ENCODE measurements at places on chromosomes 12 and 14. TPM values are rescaled to one million over a fixed set of nuclear protein-coding genes. Genes with fewer than 3 reads are reported as not detected.

PLEKHG7 gene
- total RNA-seq = not detected

LMNTD1 gene
- total RNA-seq = not detected

HPD gene
- total RNA-seq = 0.22 TPM

P2RX7 gene
- 2.8 TPM for total RNA-seq

GPD1 gene
- not detected for total RNA-seq

RDH11 gene
- 147 TPM for total RNA-seq

CYP46A1 gene
- total RNA-seq = not detected
